Astrocyte of the spinal cord (primary cell): ENCODE measurements at places on chromosomes 12 and 14.

- DNase-seq = no peak
These were observed 345.7 kb downstream of the BMP4 start for GRCh38 chr14:53610947-53611346.

DNA sequence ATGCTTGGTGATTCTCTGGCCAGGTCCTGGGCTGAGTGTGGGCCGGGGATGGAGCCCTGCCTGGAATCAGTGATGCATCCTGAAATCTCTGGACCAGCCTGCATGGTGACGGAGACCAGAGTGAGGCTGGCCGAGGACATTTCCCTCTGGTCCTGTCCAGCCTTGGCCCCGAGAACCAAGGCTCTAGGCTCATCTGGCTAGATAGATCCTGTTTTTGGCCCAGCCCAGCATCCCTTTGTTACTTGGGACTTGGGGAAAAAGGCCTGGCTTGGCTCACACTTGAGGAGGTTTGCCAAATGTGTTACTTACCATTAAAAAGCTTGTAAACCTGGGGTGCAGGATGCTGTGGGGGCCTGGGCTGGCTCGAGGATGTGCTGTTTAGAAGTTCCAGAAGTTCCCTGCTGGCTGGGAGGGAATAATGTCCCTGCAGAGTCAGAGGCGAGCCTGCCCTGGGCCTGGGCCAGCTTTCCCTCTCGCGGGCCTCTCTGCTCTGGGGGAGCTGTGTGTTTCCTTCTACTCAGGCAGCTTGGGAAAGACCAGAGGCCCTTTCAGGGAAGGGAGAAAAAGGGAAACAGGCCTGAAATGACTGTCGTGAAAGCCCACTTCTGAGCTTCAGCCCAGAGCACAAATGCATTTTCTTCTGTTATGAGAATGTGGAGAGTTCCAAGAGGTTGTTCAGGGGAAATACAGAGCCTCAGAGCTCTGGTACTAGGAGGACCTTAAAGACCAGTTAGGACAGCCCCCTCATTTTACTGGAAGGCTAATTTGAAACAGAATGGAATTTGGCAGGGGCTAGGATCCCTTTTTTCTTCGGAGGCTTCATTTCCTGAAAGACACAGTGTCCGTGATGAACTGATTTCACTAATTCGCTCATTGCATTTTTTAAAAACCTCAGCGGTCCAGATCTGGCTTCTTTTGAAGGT is 47.2 kb upstream of the CTDSP2 start:
- DNase-seq = peak; percentile 95

GRCh38 chr14:100096656-100097055 is 31.4 kb downstream of the EVL start:
- DNase-seq = peak; percentile 58

DNA sequence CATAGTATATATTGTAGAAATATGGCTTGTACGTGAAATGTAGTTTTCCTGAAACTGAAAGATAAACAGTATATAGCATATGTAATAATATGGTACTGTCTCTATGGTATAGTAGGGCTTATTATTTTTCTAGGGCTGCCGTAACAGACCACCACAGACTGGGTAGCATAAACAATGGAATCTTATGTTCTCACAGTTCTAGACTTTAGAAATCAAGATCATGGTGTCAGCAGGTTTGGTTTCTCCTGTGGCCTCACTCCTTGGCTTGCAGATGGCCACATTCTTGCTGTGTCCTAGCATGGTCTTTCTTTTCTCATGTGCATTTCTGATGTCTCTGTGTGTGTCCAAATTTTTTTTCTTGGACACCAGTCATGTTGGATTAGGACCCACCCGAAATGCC is 155.8 kb downstream of the TMTC2 start:
- no peak for DNase-seq

- no peak for DNase-seq
These were observed 63.9 kb downstream of the NAV3 start for GRCh38 chr12:77894556-77894955.
